T-helper 2 cell (primary cell): ENCODE measurements at places on chromosomes 3 and 15.

GRCh38 chr3:142735462-142735861 is 11.6 kb downstream of the TRPC1 start:
- DNase-seq, result no peak

- no peak for DNase-seq
These were observed 91.1 kb downstream of the USP13 start for GRCh38 chr3:179743913-179744312.

DNA sequence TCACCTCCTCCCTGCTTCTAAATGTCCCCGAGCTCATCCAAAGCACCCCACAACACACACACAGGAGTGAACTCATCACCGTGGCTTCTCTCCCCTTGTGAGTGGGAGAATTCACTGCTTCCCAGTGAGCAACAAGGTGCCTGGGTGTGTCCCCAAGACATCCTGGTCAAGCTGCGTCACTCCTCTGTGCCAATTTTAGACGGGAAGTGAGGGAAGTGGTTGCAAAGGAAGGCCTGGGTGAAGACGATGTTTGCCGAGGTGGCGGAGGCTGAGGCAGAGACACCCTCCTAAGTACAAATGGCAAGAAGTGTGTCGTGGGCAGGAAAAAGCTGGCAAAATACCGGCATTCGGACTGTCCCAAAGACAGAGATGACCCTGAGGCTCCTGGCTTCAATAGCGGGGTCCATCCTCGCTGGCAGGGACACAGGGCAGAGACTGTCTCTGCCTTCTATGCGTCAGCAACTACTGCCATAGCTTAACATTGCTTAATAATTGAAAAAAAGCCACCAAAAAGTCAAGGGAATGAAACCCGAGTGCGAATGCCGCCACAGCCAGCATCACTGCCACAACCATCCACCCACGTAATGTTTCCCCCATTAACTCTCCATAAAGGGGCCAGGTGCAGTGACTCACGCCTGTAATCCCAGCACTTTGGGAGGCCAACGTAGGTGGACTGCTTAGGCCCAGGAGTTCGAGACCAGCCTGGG is 72.8 kb downstream of the VGLL4 start:
- DNase-seq, result no peak

- no peak for DNase-seq
These were observed 49.4 kb upstream of the CCDC174 start for GRCh38 chr3:14602006-14602803.

- DNase-seq, result no peak
These were observed 1003.9 kb upstream of the NR2F2 start for GRCh38 chr15:95326431-95327182.
